ENCODE measurements at places on chromosomes 12 and 14.

GRCh38 chr12:10140001-10140400, 10.0 kb upstream of the CLEC7A start:
- no peak overlapping the region for H3K4me3 ChIP-seq
- no peaks in the 10 kb centered on the region for H3K4me1 ChIP-seq
- no peaks in the 10 kb centered on the region for H3K36me3 ChIP-seq
- no peaks in the 10 kb centered on the region for H3K27me3 ChIP-seq
- no peak overlapping the region for H3K27ac ChIP-seq

GRCh38 chr12:100447381-100447780, 26.3 kb upstream of the NR1H4 start:
- no peaks in the 10 kb centered on the region for H3K4me1 ChIP-seq
- no peaks in the 10 kb centered on the region for H3K36me3 ChIP-seq
- H3K27ac ChIP-seq = no peak overlapping the region
- no peak overlapping the region for H3K4me3 ChIP-seq
- DNase-seq = no peak
- H3K27me3 ChIP-seq = no peaks in the 10 kb centered on the region

DNA sequence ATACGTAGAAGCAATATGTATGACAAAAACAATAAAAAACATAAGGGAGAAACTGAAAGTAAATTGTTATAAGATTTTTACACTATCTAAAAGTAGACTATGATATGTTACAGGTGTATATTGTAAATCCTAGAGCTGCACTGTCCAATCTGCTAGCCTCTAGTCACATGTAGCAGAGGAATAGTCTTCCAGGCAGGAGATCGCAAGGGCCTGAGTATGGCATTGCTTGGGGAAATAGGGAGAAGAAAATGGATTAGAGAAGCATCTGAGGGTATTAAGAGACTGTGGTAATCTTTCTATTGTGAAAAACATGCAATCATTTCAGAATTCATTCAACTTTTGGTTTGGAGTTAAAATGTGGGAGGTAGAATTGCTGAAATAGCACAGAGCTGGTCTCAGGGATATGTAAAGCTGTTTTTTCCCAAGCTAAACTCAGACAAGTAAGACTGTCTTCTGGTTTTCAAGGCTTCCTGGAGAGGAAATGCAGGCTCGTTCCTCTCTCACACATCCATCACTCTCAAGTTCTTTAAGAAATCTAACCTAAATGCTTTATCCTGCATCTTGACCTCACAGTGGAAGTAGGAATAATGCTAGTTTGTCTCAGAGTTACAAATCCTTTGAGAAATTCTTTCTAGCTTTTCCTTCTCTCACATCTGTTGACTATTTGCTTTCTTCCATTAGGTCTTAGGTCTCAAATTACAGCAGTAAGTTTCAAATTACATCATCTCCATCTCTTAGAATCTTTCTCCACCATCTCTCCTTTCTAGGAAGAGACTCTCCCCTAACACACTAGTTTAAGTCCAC, 7.6 kb upstream of the CCDC184 start:
- H3K27ac ChIP-seq = peak overlapping the region; percentile 62
- no peaks in the 10 kb centered on the region for H3K27me3 ChIP-seq
- H3K4me3 ChIP-seq = peak overlapping the region; percentile 33
- no peak for DNase-seq
- H3K36me3 ChIP-seq = no peaks in the 10 kb centered on the region
- peaks cover 7% of the 10 kb centered on the region for H3K4me1 ChIP-seq

GRCh38 chr12:17326649-17327048, 720.7 kb upstream of the LMO3 start:
- no peak overlapping the region for H3K4me3 ChIP-seq
- no peaks in the 10 kb centered on the region for H3K36me3 ChIP-seq
- H3K4me1 ChIP-seq = no peaks in the 10 kb centered on the region
- no peaks in the 10 kb centered on the region for H3K27me3 ChIP-seq

- peak; percentile 78 for DNase-seq
- H3K4me1 ChIP-seq = peaks cover 4% of the 10 kb centered on the region
- no peaks in the 10 kb centered on the region for H3K36me3 ChIP-seq
- no peak overlapping the region for H3K4me3 ChIP-seq
- no peaks in the 10 kb centered on the region for H3K27me3 ChIP-seq
Measured at GRCh38 chr14:20855652-20856291, 35.4 kb upstream of the RNASE3 start.

- H3K27ac ChIP-seq = no peak overlapping the region
- DNase-seq = no peak
- H3K4me3 ChIP-seq = no peak overlapping the region
- H3K4me1 ChIP-seq = no peaks in the 10 kb centered on the region
- no peaks in the 10 kb centered on the region for H3K27me3 ChIP-seq
Measured at GRCh38 chr12:112446008-112446725, 27.4 kb downstream of the PTPN11 start.

DNA sequence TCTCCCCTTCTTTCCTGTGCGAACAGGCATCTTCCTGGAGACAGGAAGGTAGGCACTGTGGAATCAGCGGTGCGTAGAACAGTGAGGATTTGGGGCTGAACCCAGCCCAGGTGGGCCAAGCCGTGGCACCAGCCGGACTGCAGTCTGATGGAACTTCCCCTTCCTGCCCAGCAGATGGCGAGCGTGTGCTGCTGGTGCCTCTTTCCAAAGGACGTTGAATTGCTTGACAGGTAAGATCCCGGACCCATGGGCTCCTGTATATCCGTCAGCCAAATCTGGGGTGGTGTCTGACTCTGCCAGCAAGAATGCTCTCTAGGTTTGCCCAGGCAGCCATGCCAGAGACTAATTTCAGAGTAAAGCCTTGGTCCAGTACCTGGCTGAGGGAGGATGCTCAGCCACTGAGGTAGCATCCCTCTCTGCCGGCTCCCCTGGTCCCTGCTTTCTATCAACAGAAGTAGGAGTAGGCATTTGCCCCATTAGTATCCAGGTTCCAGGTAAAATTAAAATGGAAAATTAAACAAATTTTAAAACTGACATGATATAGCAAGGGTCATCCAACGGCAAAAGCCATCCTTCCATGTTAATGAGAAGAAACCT, 21.1 kb upstream of the KCNA5 start:
- H3K27ac ChIP-seq = no peak overlapping the region
- no peaks in the 10 kb centered on the region for H3K27me3 ChIP-seq
- H3K36me3 ChIP-seq = no peaks in the 10 kb centered on the region
- no peak overlapping the region for H3K4me3 ChIP-seq
- H3K4me1 ChIP-seq = peaks cover 3% of the 10 kb centered on the region
- peak; percentile 87 for DNase-seq

DNA sequence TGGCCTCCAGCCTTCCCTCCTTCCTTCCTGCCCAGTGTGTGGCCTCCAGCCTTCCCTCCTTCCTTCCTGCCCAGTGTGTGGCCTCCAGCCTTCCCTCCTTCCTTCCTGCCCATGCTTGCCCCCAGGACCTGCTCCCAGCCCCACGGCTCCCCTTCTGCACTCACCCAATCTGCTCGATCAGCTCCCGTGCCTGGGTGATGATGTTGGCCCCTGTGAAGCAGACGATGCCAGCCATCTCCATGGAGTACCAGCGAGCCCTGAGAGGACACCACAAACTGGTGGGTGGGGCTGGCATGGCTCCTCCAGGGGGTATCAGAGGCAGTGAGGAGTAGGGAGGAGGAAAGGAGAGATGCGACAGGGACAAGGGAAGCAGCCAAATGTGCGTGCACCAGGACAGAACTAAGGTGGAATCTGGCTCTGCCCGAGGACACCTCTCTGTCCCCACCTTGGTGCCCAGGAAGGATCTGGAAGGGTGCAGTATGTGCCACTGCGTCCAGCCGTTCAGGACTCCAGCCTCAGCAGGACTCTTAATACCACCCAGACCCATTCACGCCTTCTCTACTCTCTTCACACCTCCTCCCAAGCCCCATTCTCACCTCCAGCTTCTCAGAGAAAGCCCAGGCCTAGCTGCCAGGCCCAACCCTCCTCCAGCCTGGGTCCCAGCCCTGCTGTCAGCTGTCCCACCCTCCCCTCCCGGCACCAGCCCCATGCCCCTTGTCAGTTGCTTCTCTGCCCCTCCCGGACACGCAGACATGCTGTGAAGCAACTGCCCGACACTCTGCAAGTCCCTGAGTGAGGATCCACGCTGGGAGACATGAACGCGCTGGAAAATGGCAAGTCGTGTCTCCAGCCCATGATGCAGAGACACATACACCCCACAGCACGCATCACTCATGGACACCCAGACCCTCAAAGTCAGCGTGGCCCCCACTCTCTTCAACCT, 22.7 kb downstream of the POLE start:
- H3K4me1 ChIP-seq = no peaks in the 10 kb centered on the region
- no peaks in the 10 kb centered on the region for H3K27me3 ChIP-seq
- H3K4me3 ChIP-seq = no peak overlapping the region
- peaks cover 98% of the 10 kb centered on the region for H3K36me3 ChIP-seq
- no peak overlapping the region for H3K27ac ChIP-seq

DNA sequence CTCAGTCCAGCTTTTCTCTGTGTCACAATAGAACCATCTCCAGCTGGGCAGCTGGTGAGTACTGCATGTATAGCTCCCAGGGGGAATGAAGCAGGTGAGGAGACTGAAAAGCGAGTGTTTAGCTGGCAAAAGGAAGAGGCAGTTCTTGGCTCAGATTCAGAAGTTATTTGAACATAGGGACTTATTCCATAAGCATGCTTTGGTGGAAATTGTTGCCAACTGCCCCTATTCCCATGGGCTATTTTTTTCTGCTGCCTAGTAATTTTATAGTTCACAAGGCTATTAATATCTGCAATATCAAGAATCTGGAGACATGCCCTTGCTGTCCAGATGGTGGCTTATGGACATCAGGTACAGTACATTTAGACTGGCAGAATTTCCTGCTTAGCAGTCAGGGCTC, 1112.7 kb downstream of the LRFN5 start:
- H3K4me3 ChIP-seq = no peak overlapping the region
- no peak for DNase-seq
- H3K27me3 ChIP-seq = no peaks in the 10 kb centered on the region
- H3K4me1 ChIP-seq = no peaks in the 10 kb centered on the region
- no peaks in the 10 kb centered on the region for H3K36me3 ChIP-seq
- no peak overlapping the region for H3K27ac ChIP-seq

- H3K27me3 ChIP-seq = no peaks in the 10 kb centered on the region
- H3K4me3 ChIP-seq = no peak overlapping the region
- H3K27ac ChIP-seq = no peak overlapping the region
- no peaks in the 10 kb centered on the region for H3K4me1 ChIP-seq
Measured at GRCh38 chr12:6998715-6999451, 19.4 kb downstream of the LPCAT3 start.

DNA sequence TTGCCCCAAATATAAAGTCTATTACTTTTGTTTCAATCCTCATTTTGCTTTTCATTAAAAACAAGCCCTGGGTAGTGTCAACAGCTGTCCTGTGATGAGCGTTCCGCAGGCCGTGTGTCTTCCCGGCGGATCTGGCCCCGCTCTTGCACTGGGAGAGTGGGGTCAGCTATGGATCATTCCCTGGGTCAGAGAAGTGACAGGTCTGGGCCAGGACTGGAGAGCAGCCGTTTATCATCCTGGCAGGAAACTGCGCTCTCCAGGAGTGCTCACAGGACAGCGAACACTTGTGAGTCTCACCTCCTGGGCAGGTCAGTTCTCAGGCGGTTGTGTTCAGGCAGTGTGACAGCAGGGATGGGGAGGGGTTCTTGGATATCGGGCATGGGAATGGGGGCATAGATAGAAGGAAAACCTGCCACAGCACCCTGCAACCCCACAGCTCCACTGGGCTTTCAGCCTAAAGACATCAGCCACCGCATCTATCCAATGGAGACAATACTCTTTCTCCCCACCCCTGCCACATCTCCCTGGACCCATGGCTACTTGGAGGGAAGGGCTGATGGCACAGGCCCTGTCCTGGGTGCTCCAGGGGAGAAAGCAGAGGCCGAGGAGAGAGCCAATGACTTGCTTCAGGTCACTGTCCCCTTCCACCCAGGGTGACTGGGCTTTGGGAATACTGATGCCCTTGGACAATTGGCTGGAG, 47.8 kb upstream of the CHGA start:
- H3K36me3 ChIP-seq = no peaks in the 10 kb centered on the region
- no peak for DNase-seq
- H3K4me3 ChIP-seq = no peak overlapping the region
- H3K4me1 ChIP-seq = peaks cover 7% of the 10 kb centered on the region
- H3K27me3 ChIP-seq = no peaks in the 10 kb centered on the region

DNA sequence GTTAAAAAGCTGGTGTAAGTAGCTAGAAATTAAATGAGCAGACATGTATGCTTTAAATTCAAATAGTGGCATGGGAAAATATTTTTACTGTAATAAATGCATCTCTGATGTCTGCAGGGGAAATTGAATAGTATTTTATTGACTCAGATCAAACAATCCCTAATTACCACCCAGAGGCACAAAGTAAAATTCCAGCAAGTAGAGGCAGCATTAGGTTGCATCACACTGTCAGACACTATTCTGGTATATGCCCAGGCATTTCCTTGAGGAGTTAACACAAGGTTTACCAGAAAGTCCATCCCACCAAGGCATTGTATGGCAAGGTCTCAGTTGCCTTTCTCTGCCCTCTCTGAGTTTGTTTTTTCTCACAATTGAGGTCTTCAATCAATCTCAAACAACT, 201.6 kb upstream of the KITLG start:
- DNase-seq = no peak
- no peak overlapping the region for H3K4me3 ChIP-seq
- H3K27ac ChIP-seq = no peak overlapping the region
- no peaks in the 10 kb centered on the region for H3K4me1 ChIP-seq

DNA sequence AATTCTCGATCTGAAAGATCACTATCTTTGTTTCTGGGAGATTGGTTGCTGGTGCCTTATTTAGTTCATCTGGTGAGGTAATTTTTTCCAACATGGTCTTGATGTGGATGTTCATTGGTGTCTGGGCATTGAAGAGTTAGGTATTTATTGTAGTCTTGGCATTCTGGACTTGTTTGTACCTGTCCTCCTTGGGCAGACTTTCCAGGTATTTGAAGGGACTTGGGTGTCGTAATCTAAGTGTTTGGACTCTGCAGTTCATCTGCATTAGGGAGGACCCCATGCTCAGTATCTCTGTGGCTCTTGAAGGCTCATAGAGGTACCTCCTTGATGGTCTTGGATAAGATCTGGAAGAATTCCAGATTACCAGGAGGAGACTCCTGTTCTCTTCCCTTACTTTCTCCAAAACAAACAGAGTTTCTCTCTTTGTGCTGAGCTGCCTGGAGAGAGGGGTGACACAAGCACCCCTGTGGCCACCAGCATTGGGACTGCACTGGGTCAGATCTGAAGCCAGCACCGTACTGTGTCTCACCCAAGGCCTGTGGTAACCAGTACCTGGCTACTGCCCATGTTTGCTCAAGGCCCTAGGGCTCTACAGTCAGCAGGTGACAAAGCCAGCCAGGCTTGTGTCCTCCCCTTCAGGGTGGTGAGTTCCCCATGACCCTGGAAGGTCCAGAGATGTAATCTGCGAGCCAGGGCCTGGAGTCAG, 5.3 kb downstream of the A2ML1 start:
- H3K27me3 ChIP-seq = no peaks in the 10 kb centered on the region
- peaks cover 2% of the 10 kb centered on the region for H3K4me1 ChIP-seq
- peaks cover 21% of the 10 kb centered on the region for H3K36me3 ChIP-seq
- no peak overlapping the region for H3K27ac ChIP-seq
- H3K4me3 ChIP-seq = no peak overlapping the region

GRCh38 chr12:50041062-50041860, 16.0 kb upstream of the RACGAP1 start:
- no peaks in the 10 kb centered on the region for H3K4me1 ChIP-seq
- H3K4me3 ChIP-seq = no peak overlapping the region
- H3K27me3 ChIP-seq = no peaks in the 10 kb centered on the region
- no peak for DNase-seq
